Activated CD4-positive, alpha-beta memory T cell treated with anti-CD3 and anti-CD28 coated beads, Interleukin-2, amount 10 ng/mL, durations not matched to agents 7 days and 5 days (primary cell): ENCODE measurements at places on chromosomes 6 and 20. TPM values are rescaled to one million over a fixed set of nuclear protein-coding genes. Genes with fewer than 3 reads are reported as not detected.

The SLC35F1 gene
- total RNA-seq = 0.05 TPM

The ALDH8A1 gene
- total RNA-seq = 0.85 TPM

The MEI4 gene
- not detected for total RNA-seq

The MYT1 gene
- not detected for total RNA-seq

The KIF6 gene
- not detected for total RNA-seq

The NR2E1 gene
- total RNA-seq = not detected

The SLC35D3 gene
- not detected for total RNA-seq

The OPRM1 gene
- not detected for total RNA-seq

The PKIB gene
- 0.86 TPM for total RNA-seq

The FILIP1 gene
- not detected for total RNA-seq

The GGTLC1 gene
- total RNA-seq = not detected

The MYH7B gene
- 0.15 TPM for total RNA-seq

The CUL9 gene
- total RNA-seq = 45.0 TPM

The IYD gene
- total RNA-seq = not detected

The TFAP2C gene
- total RNA-seq = not detected

The SMLR1 gene
- total RNA-seq = not detected

The COL10A1 gene
- not detected for total RNA-seq

The STMN3 gene
- total RNA-seq = 20.9 TPM

The BPIFB1 gene
- total RNA-seq = not detected

The HTR1E gene
- total RNA-seq = not detected

The ADGRF1 gene
- total RNA-seq = not detected

The OLIG3 gene
- total RNA-seq = 0.45 TPM

The ADGRF5 gene
- total RNA-seq = not detected

The NKX2-4 gene
- not detected for total RNA-seq

The FOXS1 gene
- not detected for total RNA-seq

The FANCE gene
- 10.3 TPM for total RNA-seq

The FOXA2 gene
- not detected for total RNA-seq

The GPR63 gene
- 3.7 TPM for total RNA-seq

The SPDEF gene
- total RNA-seq = not detected

The CCDC28A gene
- total RNA-seq = 28.7 TPM

The DNAH8 gene
- 0.05 TPM for total RNA-seq

The RCAN2 gene
- 2.8 TPM for total RNA-seq

The RBBP8NL gene
- not detected for total RNA-seq

The PTPRT gene
- not detected for total RNA-seq

The LIN28B gene
- not detected for total RNA-seq

The ENPP4 gene
- total RNA-seq = 8.2 TPM

The CD109 gene
- 15.0 TPM for total RNA-seq
